ENCODE measurements at places on chromosomes 6 and 20. TPM values are rescaled to one million over a fixed set of nuclear protein-coding genes. Genes with fewer than 3 reads are reported as not detected.

The PSMB9 gene
- total RNA-seq: 14.5 TPM

DNA sequence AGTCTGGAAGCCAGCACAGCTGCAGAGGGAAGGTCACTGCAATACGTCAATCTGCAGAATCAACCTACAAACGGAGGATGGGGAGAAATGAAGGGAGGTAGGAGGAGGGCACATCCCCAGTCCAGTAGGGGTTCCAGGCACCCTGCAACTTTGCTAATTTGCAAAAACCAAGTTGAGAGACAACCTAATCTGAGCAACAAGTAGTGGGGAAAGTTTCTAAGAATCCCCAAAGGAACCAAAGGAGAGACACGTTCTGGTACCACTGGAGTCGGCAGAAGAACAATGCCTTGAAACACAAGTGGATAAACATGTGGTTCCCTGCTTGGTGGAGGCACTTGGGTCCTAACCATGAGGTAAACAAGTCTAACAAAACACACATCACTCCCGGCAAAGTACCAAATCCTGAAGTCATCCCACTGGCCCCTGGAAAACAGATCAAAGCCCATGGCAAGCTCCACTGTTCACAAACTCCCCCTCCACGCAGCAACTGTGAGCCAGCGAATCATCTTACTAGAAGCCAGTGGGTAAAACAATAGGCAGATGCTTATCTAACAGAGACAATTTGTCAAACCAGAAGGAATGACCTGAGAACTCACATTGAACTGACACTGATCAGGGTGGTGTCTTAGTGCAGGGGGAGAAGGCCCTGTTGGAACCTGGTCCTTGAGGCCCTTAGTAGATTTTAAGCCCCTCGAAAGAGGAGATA lies 4.7 kb downstream of the MRPS18A start:
- H3K36me3 ChIP-seq: no peaks in the 10 kb centered on the region
- H3K4me1 ChIP-seq: peaks cover 15% of the 10 kb centered on the region
- no peak overlapping the region for H3K27ac ChIP-seq

DNA sequence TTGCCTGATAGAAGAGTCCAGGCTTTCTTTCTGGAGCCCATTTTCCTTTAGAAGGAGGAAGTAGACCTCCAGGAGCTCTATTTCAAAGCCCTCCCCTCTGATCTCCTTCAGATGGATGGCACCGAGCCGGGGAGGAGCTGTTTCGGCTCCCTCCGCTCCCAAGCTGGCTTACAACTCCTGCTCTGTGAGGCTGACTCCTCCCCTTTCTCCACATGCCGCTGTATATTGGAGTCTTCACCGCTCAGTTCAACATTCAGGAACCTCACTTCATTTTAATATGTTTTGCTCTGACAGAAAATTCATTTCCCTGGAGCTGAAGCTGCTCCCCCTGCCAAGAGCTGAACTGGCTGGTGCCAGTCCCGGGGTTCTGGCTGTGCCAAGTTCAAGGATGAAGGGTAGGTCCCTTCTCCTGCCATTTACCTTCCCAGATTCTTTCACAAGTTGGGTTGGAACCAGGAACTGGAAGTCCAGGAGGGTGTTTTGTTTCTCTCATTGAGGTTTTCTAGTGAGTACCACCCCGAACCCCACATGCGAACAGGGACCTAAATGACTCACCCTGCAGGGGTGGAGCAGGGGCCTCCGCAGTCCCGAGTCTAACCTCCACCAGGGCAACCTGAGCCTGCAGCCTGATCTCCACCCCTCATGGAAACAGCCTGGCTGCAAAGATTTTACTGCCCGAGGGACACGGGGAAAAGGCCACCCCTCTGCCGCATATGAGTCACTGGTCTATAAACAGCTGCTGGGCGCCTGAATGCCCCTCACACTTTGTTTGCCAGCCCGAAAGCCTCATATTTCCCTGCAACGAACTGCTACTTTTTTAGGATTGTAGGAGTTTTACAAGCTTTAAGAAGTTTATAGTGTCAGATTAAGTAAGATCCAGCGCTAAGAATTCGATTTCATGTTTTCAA lies 68.6 kb upstream of the FOXA2 start:
- H3K4me3 ChIP-seq: no peak overlapping the region
- H3K27me3 ChIP-seq: no peaks in the 10 kb centered on the region
- no peak for DNase-seq
- no peak overlapping the region for H3K27ac ChIP-seq

GRCh38 chr6:25254671-25255070 lies 24.5 kb upstream of the CARMIL1 start:
- H3K4me1 ChIP-seq: no peaks in the 10 kb centered on the region
- no peak for DNase-seq
- no peak overlapping the region for H3K4me3 ChIP-seq
